Endothelial cell of umbilical vein (primary cell): ENCODE measurements at places on chromosomes 4 and X. TPM values are rescaled to one million over a fixed set of nuclear protein-coding genes. Genes with fewer than 3 reads are reported as not detected.

Gene ANXA10
- total RNA-seq, result not detected in 2 replicates

Gene RAB40A
- total RNA-seq, result 0.23 and 0.58 TPM in 2 replicates

Gene IL15
- total RNA-seq, result 3.0 and 3.1 TPM in 2 replicates

Gene OR13H1
- total RNA-seq, result not detected in 2 replicates

Gene FRAS1
- 3.4 and 3.6 TPM in 2 replicates for total RNA-seq

Gene PIGA
- total RNA-seq, result 12.1 TPM in 2 replicates

Gene INPP4B
- total RNA-seq, result 2.8 and 3.1 TPM in 2 replicates

Gene TCEAL5
- not detected in 2 replicates for total RNA-seq

Gene PRRG3
- total RNA-seq, result not detected in 2 replicates

Gene RHOXF2
- not detected in 2 replicates for total RNA-seq

Gene NPY2R
- not detected in 2 replicates for total RNA-seq

Gene NDNF
- not detected in 2 replicates for total RNA-seq

Gene COX7B2
- not detected in 2 replicates for total RNA-seq

Gene HSFX2
- 0.55 TPM in 1 of 2 replicates, not detected in the other for total RNA-seq

Gene SATL1
- total RNA-seq, result not detected in 2 replicates

Gene DIPK2B
- 74.8 and 106 TPM in 2 replicates for total RNA-seq

Gene AKAP14
- total RNA-seq, result not detected in 2 replicates

Gene FBXW7
- total RNA-seq, result 27.9 and 28.1 TPM in 2 replicates

Gene POU3F4
- total RNA-seq, result not detected in 2 replicates

Gene SLC16A2
- 3.1 and 3.3 TPM in 2 replicates for total RNA-seq

Gene CYSLTR1
- total RNA-seq, result not detected in 2 replicates

Gene GLOD5
- total RNA-seq, result not detected in 2 replicates

Gene ADRA2C
- total RNA-seq, result 0.40 TPM in 1 of 2 replicates, not detected in the other

Gene TGIF2LX
- not detected in 2 replicates for total RNA-seq

Gene DDIT4L
- 1.4 and 2.0 TPM in 2 replicates for total RNA-seq

Gene F8
- 0.67 and 1.1 TPM in 2 replicates for total RNA-seq

Gene ARHGAP36
- not detected in 2 replicates for total RNA-seq

Gene ODAPH
- not detected in 2 replicates for total RNA-seq

Gene RIBC1
- 0.42 and 0.86 TPM in 2 replicates for total RNA-seq

Gene SRPX2
- 124 and 133 TPM in 2 replicates for total RNA-seq

Gene ZXDA
- 5.0 and 5.4 TPM in 2 replicates for total RNA-seq

Gene TMEM47
- total RNA-seq, result 22.2 and 26.8 TPM in 2 replicates

Gene ATP5ME
- 303 and 310 TPM in 2 replicates for total RNA-seq

Gene DCAF8L2
- total RNA-seq, result 0.15 TPM in 1 of 2 replicates, not detected in the other

Gene KIT
- 29.3 and 39.7 TPM in 2 replicates for total RNA-seq

Gene WAS
- total RNA-seq, result 0.73 TPM in 1 of 2 replicates, not detected in the other

Gene CENPVL3
- total RNA-seq, result not detected in 2 replicates

Gene CTAG2
- not detected in 2 replicates for total RNA-seq

Gene ZCCHC4
- total RNA-seq, result 9.9 and 10.9 TPM in 2 replicates

Gene USP26
- total RNA-seq, result not detected in 2 replicates

Gene FAM193A
- 32.0 and 32.1 TPM in 2 replicates for total RNA-seq

Gene MAGEB10
- total RNA-seq, result not detected in 2 replicates
